SW 1271 (cell line): ENCODE measurements at places on chromosomes 3 and 15.

GRCh38 chr3:55984626-55985025, 483.6 kb downstream of the ERC2 start:
- DNase-seq: no peak

- no peak for DNase-seq
Measured at GRCh38 chr3:141839389-141839788, 37.1 kb upstream of the ATP1B3 start.

DNA sequence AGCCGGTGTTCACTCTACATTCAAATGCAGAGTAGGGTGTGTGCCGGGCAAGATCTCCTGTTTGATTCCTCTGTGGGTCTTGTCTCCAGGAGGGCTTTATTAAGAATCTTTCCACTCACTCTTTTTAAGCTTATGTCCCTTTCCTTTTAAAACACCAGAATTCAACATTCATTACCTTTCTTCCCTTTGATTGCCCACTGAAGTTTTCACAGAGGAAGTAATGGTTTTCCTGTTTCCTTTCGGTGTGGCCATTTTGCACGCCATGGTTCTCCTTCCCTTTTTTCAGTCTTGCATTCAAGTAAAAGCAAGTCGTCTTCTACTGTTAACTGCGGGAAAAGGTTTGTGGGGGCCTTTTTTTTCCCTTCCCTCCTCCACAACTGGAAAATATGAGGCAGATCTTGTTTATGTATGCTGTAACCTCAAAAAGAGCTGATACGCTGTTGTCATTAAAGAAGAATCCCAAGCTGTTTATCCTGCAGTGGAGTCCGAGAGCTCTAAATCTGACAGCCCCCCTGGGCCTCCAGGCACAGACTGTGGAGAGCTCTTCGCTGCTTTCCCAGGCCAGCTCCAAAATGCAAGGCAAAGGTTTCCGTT, 40.5 kb downstream of the FILIP1L start:
- no peak for DNase-seq

GRCh38 chr15:48565560-48566482, 79.7 kb downstream of the FBN1 start:
- DNase-seq: no peak

GRCh38 chr15:69876064-69876940, 221.4 kb downstream of the TLE3 start:
- DNase-seq: no peak

DNA sequence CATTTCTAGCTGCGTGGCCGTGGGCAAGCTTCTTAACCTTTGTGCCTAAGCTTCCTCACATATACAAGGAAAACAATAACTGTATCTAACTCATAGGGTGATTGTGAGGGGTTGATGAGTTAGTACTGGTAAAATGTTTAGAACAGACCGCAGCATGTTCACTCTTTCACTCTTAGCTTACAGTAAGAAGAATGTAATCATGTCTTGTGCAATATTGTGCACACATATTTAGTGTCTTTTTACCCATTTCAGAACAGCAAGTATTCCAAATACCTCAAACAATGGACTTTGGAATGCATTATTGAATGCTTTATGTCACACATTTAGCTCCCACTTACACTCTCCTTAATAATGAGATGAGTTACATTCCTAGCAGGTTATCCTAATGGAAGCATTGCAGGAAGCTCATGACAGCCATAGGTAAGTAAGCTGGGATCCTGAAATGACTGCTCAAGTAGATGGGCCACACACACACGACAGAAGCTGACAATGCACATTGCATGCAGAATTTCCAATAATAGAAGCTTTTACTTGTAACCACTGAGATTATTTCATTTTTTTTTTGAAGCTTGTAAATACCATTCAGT, 468.9 kb upstream of the WNT5A start:
- no peak for DNase-seq

- DNase-seq: no peak
Measured at GRCh38 chr3:180223268-180223667, 186.5 kb upstream of the PEX5L start.

DNA sequence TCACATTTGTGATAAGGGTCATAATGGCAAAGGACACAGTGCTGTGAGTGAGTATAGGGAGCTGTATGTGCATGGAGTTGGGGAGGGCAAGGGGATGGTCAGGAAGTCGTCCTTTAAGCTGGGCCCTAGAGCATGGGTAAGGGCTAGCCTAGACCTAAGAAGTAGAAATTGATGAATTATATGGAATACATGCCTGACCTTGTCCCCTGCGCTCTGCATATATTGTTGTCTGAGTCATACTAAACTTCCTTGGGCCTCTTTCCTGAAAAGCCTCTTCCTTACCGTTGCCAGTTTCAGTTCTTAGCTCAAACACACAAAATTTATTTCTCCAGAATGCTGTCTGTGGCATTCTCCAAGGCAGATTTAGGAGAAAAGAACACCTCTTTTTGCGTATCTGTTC, 4.6 kb downstream of the SNRK start:
- DNase-seq: no peak
